Stimulated activated CD8-positive, alpha-beta memory T cell treated with anti-CD3 and anti-CD28 coated beads, Interleukin-15, amount 100 ng/mL, for 24 hours (primary cell): ENCODE measurements at places on chromosomes 7 and 10.

- no peak for DNase-seq
These were observed 5.7 kb downstream of the SLC25A40 start for GRCh38 chr7:87870471-87870870.

- no peak for DNase-seq
These were observed 29.3 kb downstream of the TNS3 start for GRCh38 chr7:47552621-47553020.

- no peak for DNase-seq
These were observed 425.8 kb upstream of the CELF2 start for GRCh38 chr10:10591715-10592341.

GRCh38 chr7:72441791-72442190 lies 29.7 kb upstream of the CALN1 start:
- no peak for DNase-seq
